ENCODE measurements at places on chromosomes 12 and 14.

- peak; percentile 47 for DNase-seq
Measured at GRCh38 chr12:116276652-116277466, 634 bp downstream of the MED13L start.

DNA sequence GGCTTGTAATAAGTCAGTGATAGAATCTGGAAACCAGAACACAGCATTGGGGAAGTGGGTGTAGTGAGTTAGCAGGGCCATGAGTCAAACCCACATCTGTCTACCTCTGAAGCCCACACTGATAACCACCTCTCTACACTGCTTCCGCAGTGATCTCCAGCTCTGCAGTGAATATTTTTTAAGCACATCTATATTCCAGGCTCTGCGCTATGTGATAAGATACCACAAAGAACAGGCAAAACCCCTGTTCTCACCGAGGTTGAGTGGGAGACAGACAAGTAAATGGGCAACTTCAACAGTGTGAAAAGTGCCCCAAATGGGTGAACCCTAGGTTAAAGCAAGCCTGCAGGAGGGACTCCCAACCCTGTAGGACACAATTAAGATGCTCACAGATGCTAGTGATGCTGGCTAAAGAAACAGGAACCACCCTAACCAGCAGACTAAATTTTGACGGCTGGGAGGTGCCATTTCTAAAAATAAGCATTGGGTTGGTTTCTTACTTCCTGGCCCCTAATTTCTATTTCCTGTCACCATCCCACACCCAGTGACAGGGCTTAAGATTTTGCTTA, 375.0 kb downstream of the DPF3 start:
- DNase-seq = peak; percentile 8

DNA sequence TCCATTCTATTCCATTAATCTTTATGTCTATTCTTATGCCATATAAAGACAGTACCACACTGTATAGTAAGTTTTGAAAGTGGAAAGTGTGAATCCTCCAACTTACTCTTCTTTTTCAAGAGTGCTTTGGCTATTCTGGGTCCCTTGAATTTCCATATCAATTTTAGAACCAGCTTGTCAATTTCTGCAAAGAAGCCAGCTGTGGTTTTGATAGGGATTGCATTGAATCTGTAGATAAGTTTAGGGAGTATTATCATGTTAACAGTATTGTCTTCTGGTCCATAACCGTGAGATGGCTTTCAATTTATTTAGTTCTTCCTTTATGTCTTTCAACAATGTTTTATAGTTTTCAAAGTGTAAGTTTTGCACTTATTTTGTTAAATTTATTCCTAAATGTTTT, 34.2 kb upstream of the GCH1 start:
- no peak for DNase-seq

DNA sequence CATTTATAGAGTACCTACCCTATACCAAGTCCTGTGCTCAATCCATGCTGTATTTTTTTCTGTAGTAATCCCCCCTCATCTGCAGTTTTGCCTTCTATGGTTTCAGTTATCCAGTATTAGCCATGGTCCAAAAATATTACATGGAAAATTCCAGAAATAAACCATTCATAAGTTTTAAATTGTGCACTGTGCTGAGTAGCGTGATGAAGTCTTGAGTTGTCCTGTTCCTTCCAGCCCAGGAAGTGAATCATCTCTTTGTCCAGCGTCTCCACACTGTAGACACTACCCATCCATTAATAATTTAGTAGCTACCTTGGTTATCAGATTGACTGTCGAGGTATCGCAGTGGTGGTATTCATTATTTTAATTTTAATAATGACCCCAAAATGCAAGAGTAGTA, 54.2 kb downstream of the SUDS3 start:
- DNase-seq = no peak

DNA sequence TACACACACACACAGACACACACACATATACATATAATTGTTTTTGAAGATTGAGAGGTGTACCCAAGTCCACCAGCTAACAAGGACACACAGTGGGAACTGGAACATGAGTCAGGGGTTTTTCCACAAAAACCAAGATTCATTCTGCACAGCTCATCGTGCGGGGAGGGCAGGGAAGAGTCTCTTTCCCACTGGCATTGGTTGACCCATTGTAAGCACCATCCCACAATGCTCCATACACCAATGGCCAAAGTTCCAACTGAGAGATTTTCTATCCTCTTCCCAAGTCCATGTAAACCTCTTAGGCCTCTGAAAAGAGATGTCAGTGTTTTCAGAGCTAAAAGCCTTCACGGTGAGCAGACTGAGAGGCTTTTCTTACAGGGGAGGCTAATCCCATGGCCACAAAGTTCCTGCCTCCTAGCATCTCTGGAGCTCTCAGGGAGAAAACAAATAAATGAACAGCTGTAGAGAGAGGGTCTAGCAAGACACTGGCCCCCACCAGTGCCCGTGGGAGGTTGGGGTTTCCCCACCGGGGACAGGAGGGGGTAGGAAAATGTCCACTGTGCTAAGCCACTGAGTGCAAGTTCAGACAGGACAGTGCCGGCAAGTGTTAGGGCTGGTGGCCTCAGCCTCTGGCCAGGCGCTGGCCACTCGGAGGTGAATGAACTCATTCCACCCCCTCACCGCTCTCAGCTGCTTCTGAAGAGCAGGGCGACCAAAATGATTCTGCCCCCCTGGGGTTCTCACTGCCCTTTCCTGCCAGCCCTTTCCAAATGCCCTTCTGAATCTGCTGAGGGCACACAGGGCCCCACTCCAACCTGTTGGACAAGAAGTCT, 21.5 kb upstream of the TC2N start:
- no peak for DNase-seq

DNA sequence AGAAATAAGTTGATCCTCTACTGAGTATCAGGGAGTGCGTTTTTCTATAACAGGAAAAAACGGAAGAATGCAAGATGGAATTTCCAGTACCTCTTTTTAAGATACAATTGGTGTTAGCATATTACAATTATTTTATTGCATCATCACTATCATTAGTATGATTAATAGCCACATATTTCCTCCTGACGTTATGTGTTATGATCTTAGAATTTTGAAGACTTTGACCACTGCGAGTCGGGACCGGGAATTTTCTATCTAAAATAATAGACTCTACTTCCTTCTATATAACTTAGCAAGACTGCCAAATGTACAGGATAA, 679 bp upstream of the SAV1 start:
- DNase-seq = no peak

GRCh38 chr14:77309131-77309530, 11.6 kb downstream of the POMT2 start:
- no peak for DNase-seq

DNA sequence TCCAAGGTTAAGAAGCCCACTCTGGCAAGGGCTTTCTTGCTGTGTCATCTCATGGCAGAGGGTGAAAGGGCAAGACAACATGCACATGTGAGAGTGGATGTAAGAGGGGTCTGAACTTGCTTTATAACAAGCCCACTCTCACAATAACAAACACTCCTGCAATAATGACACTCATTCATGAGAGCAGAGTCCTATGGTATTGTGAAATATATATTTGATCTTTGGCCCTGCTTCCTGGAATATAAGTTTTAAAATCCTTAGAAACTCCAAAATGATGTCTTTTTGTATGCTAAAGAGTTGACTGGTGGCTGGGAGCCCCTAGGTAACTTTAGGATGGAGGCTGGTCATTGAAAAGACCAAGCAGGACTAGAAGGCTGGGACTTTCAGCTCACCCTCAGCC, 51.8 kb downstream of the TSPAN8 start:
- DNase-seq = no peak

DNA sequence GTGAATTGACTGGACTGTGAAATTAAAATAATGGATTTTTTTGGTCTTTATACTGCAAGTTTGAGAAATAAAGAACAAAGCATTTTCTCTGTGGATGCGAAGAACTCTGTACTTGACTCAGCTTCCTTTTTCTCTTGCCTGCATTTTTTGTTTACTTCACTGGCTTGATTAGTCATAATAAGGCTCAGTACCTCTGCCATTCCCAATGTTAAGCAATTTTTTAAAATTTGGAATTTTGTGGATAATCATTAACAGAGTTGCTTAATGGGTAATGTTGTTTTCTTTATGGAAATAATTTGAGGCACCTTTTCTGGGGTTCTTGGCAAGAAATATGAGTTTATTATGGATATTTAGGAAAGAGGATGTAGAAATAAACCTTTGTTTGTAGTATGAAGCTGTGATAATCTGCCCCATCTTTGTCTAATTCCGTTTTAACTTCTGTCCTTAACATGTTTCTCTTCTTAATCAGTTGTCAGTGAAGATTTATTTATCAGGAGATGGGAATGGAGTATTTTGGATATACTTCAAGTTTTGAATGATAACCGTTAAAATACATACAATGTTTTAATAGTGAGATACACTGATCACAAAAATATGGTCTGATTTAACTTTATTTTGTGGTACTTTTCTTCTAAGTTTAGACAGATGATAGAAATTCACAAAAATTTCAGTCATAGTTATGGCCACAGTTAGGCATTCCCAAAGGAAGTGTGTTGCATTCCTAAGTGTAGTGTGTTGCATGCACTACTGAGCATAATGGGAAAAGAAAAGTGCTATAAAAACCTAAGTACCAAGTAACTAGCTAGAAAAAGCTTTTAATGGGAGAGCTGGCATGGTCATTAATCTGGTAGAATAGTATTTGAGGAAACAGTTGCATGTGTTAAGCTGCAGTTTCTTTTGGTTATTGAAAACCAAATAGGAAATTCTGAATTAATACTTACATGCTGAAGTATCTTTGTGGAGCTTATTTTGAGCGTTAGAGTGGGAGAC, 27.7 kb downstream of the WNK1 start:
- no peak for DNase-seq

- no peak for DNase-seq
Measured at GRCh38 chr12:15496738-15497137, 174.4 kb downstream of the PTPRO start.

DNA sequence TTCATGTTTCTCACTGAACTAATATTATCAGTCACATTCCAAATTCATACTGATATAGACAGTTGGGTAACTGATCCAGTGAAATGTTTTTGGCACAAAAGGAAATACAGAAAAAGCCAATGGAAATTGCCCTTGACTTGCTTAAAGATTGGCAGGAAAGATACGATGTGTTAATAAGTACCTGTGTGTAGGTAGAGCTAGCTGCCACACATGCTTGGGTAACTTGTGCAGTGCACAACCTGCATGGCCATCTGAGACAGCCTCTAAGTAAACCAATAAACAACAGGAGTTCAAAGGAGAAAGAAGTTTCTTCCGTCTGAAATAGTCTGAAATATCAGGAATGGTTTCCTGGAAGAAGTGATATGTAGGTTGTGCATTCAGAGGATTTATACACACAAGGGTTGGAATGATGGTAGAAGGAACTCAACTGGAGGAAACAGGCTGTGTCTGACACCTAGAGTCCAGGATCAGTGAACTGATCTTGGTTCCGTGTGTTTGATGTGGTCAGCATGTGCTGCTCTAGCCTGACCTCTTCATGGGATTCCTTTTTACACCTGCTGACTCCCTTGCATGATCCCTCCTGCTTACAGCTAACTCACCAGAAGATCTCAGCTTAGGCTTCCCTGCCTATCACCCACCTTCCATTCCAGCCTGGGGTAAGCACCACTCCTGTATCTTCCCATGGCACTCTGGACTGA, 81.4 kb upstream of the KRR1 start:
- DNase-seq = no peak

DNA sequence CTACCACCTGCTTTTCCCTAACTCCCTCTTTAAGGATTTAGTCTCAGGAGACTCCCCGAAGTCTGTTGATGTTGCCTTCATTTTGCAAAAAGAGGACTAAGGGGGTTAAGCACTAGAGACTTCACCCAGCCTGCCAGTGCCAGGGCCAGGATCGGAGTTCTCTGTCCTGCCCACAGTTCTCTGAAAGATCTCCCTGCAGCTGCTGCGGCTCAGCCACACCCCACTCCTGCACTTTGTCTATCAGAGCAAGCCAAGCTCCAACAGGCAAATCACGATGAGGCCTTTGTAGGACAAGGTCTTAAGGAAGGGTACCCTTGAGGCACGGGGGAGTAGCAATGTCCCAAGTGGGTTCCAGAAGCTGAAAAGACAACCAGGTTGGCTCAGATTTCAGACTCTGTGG, 148.8 kb upstream of the EGLN3 start:
- no peak for DNase-seq

DNA sequence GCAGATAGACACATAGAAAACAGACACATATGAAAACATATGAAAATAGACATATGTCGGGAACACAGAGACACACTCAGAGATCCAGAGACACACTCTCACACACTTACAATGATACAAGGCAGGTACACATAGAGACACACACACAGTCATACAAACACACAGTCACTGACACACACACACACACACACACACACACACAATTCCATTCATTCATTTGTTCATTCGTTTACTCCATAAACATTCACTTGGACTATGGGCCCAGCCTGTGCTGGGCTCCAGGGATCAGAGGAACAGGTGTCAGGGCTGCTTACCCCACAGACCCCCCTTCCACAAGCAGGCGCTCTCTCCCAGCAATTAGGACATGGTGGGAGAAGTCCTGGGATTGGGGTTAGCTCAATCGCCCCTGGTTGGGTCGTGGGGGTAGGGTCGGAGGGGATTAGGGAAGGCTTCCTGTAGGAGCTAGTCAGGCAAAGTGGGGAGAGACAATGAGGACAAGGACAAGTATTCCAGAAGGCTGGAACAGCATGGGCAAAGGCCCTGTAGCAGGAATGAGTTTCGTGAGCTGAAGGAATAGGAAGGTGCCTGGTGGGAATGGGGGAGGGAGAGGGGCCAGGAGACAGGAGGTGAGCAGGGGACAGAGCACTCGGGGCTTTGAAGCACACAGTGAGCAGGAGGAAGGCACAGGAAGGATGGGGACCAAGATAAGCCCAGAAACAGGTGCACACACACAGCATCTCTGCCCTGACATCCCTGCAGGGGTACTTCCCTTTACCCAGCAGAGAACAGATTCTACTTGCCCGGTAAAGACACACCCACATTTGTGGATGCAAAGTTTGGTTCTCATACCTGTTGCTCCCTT, 6.5 kb downstream of the RASAL1 start:
- DNase-seq = no peak

DNA sequence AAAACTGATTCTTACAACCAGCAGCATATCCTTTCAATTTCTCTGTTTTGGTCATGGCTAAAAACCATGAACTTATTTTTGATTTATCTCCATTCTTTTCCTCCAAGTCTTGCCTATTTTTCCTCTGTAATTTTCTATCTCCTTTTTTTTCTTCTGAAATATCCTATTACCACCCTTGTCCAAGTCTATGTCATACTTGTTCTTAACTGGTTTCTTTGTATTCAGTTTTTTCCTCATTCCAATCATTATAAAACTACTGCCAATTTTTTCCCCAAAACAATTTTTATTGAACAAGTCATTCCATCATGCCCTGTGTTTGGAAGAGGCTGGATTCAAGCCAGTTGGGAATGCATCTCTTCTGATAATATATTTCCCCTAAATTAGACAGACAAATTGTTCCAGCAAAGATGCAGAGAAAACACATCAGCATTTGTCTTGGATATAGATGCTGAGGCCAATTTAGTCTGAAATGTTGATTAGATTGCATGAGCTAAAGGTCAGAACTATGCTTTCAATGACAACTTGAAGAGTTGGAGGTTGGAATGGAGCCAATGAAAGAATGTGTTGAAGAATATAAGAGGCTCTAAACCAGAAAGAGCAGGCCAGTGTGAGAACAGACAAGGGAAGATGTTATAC, 30.7 kb downstream of the OTOGL start:
- DNase-seq = no peak

All from stimulated activated CD8-positive, alpha-beta memory T cell treated with anti-CD3 and anti-CD28 coated beads, Interleukin-2, amount 100 ng/mL, for 1 hour (primary cell).